ENCODE measurements at places on chromosomes 16 and 17. TPM values are rescaled to one million over a fixed set of nuclear protein-coding genes. Genes with fewer than 3 reads are reported as not detected.

- no peak for DNase-seq
Measured at GRCh38 chr17:29180788-29181160, 576 bp upstream of the MYO18A start.

- no peak for DNase-seq
Measured at GRCh38 chr17:30091771-30092170, 24.8 kb upstream of the NSRP1 start.

- DNase-seq = no peak
Measured at GRCh38 chr16:58842746-58843145, 108.6 kb upstream of the GOT2 start.

Gene MYH10
- 23.7 TPM for total RNA-seq

Gene DNAAF8
- total RNA-seq = not detected

DNA sequence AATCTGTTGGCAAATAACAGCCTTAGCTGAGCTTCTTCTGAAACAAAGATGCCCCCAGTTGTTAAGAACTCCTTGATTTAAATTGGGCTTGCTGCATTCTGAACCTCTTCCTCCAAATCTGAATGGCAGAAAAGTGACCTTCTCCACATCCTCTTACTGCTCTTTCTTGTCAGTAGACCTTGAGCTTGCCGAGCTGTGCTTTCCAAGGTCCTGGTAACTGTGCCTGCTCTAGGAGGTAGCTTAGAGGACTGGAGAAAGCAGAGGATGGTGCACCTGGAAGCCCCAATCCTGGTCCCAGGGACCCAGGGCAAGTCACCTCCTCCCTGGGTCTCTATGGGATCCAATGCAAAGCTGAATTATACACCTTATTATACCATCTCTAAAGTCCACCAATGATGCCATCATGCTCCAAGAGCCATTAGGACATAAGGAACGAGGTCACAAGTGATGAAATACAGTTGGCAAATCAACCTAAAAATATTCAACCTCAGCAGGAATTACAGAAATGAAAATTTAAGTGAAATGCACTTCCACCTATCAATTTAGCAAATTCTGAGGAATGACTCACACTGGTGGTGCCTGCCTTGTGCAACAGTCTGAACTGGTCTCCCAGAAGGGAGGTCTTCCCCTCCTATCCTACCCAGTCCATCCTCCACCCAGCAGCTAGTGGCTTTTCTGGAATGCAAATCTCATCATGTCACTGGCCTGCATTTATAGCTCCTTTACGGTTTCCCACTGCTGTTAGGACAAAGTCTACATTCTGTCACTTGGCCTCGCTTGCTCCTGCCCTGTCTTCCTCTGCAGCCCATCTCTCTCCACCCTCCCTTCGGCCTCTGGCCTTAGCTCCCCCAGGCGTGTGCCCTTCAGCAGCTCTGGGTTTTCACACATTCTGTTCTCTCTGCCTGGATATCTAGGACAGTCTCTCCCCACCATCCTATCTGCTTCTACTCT, 36.6 kb downstream of the TOM1L2 start:
- DNase-seq = no peak

GRCh38 chr16:85853547-85854545, 45.1 kb upstream of the IRF8 start:
- DNase-seq = no peak

GRCh38 chr16:65414284-65414984, 292.6 kb upstream of the CDH11 start:
- DNase-seq = no peak

DNA sequence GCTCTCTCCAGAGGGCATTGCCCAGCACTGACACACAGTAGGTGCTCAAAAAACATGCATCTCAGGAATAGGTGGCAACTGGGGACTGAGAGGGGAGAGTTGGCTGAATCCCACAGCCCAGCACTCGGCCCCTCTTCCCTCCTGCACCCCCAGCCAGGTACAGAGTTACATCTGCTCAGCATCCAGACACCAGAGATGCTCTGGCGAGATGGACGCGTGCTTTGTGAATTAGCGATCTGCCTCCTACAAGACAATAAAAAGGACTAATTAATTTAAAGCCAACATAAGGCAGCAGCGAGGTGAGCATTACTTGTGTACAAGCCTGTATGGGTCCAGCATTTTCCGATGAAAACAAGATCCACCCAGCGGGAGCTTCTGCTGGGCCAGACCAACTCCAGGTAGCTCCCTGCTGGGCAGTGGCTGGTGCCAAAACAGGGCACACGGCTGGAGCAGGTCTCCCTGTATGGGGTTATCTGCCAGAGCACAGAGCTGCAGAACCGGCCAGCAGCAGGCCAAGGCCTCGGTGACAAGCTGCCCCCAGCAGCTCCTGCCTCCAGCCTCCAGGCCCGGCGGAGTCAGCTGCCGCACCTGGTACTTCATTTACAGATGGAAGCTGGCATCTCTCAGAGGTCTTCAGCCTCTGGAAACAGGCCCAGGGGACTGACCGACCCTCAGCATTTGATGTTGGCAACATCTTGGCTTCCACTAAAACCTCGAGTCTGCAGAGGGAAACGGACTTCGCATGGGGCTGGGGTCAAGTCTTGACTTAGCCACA, 219.7 kb upstream of the SDK2 start:
- DNase-seq = no peak

- DNase-seq = no peak
Measured at GRCh38 chr17:4895657-4896331, 3.5 kb upstream of the C17orf107 start.

All from activated naive CD4-positive, alpha-beta T cell treated with anti-CD3 and anti-CD28 coated beads, Interleukin-2, amount 50 U/mL, for 72 hours (primary cell).